ENCODE measurements at places on chromosomes 7 and 10.
A peak's percentile ranks its signal among the peaks of the same experiment; 100 is the strongest.

GRCh38 chr10:132273966-132274365 is 33.8 kb downstream of the STK32C start:
- DNase-seq, result no peak

DNA sequence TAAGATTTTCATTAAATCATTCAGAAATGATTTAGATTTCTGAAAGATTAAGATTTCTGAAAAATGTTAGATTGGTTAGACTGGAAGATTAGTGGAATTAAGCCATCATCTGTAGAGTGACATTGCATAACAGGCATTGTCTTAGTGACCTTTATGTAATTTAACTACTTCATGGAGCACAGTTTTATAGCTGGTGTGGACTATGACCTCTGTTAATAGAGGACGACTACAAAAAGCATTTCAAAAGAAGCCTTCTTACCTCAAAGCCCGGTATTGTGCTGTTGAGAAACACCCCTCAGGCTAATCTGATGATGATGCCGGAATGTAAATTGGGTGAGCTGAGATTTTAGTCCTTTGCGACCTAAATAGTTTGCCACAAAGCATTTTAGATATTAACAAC is 55.6 kb downstream of the GALNT11 start:
- DNase-seq, result peak; percentile 45

GRCh38 chr7:90843472-90843871 is 247.4 kb downstream of the CDK14 start:
- DNase-seq, result no peak

GRCh38 chr7:122412883-122413282 is 108.3 kb upstream of the FEZF1 start:
- no peak for DNase-seq

- no peak for DNase-seq
Observed at GRCh38 chr10:11823122-11823988, at the start of gene PROSER2. PROSER2 (plus strand) TSS chr10:11823356; CDS start chr10:11852078, 28,722 bp downstream.

DNA sequence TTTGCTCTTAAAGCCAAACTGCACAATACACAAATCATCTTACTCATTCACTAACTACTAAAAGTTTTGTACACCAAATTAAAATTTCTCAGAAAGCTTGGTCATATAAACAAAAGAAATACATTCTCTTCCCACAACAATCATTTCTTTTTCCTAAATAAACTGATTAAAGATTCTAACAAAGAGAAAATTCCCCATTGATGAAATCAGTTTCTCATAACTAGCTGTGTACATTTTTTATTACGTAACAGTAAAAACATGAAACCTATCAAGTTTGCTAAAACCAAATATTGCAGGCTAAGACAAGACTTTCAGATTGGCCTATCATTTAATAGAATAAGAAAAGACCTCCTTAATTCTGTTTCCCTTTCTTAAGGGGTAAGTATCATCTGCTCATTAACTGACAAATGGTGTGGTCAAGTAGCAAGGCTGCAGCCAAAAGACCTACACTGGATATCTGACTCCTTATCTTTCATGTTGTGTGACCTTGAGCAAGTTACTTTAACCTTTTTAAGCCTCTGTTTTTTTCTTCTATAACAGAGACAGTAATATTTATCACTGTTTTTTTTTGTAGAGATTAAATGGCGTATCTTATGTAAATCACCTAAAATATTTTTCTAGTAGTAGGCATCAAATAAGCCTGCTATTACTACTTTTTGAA is 22.4 kb downstream of the NAMPT start:
- no peak for DNase-seq

- DNase-seq, result no peak
Observed at GRCh38 chr10:38070501-38070900, 23.6 kb upstream of the ZNF37A start.

- DNase-seq, result no peak
Observed at GRCh38 chr10:74156919-74157289, 5.9 kb downstream of the ADK start.

- no peak for DNase-seq
Observed at GRCh38 chr7:55946545-55946944, 5.1 kb upstream of the MRPS17 start.

- DNase-seq, result no peak
Observed at GRCh38 chr10:133159950-133160825, at the start of gene KNDC1. KNDC1 (plus strand) TSS chr10:133160219; CDS start chr10:133160468, 249 bp downstream.

DNA sequence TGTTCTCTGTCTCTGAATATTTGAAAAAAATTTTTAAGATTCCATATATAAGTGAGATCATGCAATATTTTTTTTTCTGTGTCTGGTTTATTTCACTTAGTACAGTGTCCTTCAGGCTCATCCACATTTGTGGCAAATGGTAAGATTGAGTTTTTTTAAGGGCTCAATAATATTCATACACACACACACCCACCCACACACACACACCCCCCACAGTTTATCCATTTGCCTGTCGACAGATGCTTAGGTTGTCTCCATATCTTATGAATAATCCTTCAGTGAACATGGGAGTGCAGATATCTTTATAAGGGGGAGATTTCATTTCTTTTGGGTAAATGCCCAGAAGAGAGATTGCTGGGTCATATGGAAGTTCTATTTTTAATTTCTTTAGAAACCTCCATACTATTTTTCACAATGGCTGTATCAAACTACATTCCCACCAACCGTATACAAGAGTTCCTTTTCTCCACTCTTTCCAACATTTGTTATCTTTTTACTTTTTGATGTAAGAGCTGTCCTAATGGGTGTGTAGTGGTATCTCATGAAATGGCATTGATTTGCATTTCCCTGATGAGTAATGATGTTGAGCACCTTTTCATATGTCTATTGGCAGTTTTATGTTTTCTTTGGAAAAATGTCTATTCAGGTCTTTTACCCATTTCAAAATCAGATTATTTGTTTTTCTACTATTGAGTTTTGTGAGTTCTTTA is 35.0 kb downstream of the AUTS2 start:
- DNase-seq, result no peak
